ENCODE measurements at places on chromosomes 12 and 14.
A peak's percentile ranks its signal among the peaks of the same experiment; 100 is the strongest.

- DNase-seq = no peak
These were observed 441.7 kb downstream of the RAD51B start for GRCh38 chr14:68261092-68261842.

DNA sequence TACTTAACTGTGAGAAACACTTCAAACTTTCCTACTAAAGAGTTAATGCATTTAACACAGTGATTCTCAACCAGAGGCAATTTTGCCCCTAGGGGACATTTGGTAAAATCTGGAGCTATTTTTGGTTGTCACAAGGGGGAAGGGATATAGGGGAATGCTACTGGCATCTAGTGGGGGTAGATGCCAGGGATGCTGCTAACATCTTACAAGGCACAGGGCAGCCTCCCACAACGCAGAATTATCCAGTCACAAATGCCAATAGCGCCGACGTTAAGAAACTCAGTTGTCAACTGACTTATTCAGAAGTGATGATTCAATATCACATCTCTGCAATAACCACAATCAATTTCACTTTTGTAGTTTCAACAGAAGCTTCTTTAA lies 2.0 kb downstream of the EEA1 start:
- peak; percentile 50 for DNase-seq

- DNase-seq = no peak
These were observed 5.8 kb upstream of the DICER1 start for GRCh38 chr14:95163132-95163531.

- no peak for DNase-seq
These were observed 188.5 kb downstream of the ALX1 start for GRCh38 chr12:85468356-85469157.

DNA sequence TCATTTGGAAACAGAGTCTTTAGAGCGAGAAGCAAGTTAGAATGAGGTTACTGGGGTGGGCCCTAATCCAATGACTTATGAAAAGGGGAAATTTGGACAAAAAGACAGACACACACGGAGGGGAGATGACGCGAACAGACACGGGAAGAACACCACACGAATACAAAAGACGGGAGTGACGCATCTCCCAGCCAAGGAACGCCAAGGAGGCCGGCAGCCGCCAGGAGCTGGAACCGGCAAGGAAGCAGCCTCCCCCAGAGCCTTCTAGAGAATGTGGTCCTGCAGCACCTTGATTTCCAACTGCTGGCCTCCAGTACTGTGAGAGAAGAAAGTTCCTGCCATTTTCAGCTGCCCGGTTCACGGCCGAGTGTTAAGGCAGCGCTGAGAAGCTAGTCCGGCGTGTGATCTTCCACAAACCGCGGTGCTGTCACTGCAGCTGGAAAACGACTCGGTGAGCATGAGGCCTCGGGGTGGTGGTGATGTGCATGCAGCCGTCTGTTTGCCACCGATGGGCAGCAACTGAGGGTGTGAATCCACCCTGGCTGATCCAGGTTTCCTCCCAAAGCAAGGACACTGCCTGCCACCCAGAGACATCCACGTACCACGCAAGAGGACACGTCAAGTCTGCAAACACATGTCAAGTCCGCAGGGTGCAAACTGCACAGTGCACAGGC lies 124.5 kb downstream of the NCOR2 start:
- no peak for DNase-seq

DNA sequence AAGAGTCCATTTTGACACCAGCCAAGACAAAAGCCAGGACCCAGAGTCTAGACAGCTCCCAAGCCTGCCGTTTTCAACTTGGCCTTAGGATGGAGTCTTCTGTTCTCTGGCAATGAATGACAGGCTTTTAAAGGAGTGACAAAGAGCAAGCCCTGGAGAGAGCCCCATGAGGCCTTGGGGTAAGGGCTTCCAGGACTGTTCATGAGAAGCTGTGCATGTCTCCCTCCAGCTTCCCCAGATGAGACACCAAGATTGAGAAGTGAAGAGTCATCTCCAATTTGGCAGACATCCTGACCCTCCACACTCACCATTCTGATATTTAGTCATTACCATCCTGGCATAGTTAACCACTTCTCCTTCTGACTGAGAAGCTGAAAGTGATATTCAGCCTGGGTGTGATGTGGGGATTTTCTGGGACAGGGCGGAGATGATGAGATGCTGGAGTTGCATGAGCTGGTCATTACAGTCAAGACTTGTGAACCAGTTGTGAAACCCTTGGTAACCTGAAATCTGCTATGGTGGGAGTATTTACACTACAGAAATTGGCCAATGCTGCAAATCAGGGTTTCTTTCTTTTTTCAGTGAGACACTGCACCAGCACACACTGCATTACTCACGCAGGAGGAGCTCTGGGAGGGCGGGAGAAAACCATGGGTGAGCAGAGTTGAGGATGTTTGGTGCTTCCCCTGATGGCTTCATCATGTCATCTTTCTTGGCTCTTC lies 77.8 kb downstream of the VCPKMT start:
- peak; percentile 65 for DNase-seq

GRCh38 chr12:58757422-58757821 lies 162.9 kb downstream of the LRIG3 start:
- no peak for DNase-seq

DNA sequence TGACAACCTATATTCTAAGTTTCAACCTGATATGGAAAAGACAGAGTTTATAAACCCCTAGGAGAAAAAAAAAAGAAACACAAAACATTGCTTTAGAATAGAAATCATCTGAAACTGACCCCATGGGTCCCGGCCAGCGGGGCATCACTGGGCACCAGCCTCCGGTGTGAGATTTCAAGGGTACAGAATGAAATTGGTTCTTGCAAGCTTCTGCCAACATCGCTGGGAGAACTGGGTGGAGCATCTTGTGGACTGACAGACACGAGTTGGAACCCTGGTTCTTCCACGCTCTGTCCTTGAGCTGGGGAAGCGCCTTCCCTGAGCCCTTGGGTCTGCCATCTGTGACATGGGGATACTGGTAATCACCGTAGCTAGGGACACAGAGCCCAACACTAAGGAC lies 173.6 kb downstream of the PHETA1 start:
- DNase-seq = no peak

GRCh38 chr12:91178139-91178561 lies 4.5 kb downstream of the DCN start:
- DNase-seq = no peak

Measured in stimulated activated CD4-positive, alpha-beta T cell treated with anti-CD3 and anti-CD28 coated beads, Interleukin-2, amount 100 ng/mL, for 48 hours (primary cell).